ENCODE measurements at places on chromosomes 7 and 10.

DNA sequence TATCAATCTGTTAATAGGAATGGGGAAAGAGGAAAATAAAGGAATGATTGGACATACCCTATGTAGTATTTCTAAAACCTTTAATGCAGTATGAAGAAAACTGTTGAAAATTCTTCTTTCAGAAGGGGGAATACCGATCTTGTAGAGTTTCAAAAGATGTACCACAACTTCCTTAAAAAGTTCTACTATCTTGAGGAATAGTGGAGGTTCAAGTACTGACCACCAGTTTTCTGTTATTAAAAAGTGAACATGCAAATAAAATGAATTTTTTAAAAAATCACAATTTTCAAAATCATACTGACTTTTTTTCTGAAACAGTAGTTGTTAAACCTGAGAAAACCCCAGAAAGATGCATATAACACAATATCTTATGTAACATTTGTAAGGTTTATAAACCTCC, 86.5 kb downstream of the HERC4 start:
- DNase-seq, result no peak

DNA sequence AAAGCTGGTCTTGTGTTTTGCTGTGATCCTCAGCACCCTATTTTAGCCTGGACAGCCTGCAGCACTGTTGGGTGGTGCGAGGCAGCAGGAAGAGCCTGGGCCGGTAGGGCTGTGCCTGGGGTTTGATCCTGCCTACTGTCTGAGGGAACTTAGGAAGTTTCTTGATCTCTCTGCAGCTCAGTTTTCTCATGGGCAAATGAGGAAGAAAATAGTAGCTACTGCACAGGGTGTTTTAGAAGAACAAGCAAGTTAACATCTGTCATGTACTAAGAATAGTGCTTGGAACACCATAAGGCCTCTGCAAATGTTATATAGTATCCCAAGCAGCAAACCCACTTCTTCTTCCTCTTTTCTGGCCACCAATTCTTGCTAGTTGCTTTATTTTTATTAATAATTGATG, 12.0 kb upstream of the AGR2 start:
- DNase-seq, result no peak

DNA sequence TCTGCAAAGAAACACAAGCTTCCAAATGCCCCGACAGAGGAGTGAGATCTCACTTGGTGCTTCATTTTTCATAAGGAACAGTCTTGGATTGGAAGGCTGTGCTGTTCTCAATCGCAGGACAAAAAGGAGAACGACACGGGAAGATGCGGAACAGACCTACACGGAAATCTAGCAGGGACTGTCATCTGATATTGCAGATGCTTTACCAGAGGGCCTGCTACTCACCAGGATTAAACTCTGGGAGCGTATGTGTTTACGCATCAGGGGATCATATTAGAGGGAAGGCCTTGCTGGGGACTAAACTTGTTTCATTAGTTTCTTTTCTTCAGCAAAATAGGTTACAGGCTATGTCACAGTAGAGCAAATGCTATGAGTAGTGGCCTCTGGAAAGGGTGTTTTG, 82.8 kb upstream of the EEPD1 start:
- DNase-seq, result no peak

- DNase-seq, result no peak
Observed at GRCh38 chr10:101851411-101852116, 8.0 kb upstream of the KCNIP2 start.

DNA sequence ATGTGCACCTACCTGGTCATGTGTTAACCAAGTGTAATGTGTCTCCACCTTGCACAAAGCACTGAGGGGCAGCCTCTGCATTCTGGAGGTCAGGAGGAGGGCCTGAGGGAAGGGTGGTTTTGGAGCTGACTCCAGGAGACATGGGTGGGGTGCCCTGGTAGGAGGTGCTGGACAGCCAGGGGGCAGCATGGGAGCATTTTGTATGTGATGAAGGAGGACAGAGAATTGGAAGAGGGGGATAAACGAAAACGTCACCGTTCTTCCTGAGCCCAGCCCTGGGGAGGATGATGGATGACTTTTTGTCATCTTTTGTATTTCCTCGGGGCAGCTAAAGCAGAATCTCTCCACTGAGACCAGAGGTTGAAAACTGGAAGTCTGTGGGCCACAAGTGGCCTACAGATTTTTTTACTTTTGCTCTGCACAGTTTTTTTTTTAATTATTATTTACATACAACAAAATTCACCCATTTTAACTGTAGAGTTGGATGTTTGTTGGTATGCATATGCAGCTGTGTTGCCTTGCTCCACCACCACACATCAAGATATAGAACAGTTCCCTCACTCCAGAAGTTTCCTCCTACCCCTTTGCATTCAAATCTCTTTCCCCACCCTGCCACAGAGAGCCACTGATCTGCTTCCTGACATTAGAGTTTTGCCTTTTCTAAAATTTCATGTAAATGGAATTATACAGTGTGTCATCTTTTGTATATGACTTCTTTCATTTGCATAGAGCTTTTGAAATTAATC, 242.5 kb downstream of the VTI1A start:
- DNase-seq, result no peak

DNA sequence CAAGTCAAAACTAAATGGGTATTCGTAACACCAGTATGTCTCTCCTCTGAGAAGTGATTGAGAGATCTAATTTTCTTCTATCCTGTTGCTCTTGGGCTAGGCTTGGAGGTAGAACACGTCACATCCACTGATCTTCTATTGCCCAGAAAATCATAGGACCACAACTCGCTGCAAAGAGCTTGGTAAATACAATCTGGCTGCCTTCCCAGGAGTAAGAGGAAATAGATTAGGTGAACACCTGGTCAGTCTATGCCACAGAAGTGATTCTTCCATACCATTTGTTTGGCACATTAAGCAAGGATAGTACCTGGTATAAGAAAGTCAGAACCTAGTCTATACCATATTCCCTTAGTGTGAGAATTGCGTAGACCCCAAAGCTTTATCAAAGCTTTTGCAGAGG, 129.3 kb upstream of the PHYHIPL start:
- no peak for DNase-seq

DNA sequence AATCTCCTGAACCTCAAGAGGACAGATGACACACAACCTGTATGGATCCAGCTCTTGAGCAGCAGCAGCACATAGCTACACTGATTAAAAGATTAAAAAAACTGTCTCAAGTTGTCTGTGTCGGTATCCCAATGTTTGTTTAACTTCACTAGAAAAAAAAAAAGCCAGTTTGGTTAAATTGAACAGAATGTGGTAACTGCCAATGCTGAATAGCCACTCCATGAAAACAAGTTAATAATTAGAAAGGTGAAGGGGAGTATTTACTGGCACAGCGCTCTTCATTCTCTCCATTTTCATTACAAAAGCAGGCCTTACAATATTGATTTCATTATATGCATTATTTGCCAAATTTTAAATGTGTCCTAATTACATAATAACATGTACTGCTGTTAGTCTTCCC, 47.6 kb downstream of the GDI2 start:
- DNase-seq, result no peak

DNA sequence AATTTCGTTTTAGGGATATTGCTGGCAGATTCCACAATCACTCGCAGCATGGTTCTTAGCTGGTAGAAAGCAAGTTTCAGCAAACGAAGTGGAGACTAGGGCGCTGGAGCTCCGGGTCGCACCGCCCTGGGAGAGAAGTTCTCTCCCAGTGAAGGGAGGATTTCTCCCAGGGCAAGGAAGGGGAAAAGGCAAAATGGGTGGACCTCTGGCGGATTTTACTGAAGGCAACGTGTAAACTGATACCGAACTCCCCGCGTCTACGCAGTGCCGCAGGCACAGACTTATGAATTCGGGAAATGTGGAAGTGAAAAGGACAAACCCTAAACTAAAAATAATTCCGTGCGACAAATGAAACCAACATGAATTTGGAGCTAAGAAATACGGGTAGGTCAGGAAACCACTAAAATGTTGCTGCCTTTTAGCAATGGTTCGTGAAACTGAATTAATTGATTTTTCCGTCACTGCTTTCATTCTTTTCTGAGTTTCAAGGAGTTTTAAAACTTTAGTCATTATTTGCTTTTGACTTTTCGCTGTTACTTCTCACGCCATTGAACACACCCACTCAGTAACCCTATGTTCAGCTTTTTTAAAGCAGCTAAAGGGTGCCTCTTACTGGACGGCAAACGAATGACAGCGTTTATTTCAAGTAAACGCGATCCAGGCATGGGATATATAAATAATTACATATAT, at the start of gene MYOF:
TSS of gene MYOF (minus strand) at position 190 of the 690 bp plus-strand sequence. CDS start at position 50, 140 bp downstream.
- no peak for DNase-seq

- no peak for DNase-seq
Observed at GRCh38 chr10:5485290-5485689, 14.1 kb downstream of the CALML5 start.

DNA sequence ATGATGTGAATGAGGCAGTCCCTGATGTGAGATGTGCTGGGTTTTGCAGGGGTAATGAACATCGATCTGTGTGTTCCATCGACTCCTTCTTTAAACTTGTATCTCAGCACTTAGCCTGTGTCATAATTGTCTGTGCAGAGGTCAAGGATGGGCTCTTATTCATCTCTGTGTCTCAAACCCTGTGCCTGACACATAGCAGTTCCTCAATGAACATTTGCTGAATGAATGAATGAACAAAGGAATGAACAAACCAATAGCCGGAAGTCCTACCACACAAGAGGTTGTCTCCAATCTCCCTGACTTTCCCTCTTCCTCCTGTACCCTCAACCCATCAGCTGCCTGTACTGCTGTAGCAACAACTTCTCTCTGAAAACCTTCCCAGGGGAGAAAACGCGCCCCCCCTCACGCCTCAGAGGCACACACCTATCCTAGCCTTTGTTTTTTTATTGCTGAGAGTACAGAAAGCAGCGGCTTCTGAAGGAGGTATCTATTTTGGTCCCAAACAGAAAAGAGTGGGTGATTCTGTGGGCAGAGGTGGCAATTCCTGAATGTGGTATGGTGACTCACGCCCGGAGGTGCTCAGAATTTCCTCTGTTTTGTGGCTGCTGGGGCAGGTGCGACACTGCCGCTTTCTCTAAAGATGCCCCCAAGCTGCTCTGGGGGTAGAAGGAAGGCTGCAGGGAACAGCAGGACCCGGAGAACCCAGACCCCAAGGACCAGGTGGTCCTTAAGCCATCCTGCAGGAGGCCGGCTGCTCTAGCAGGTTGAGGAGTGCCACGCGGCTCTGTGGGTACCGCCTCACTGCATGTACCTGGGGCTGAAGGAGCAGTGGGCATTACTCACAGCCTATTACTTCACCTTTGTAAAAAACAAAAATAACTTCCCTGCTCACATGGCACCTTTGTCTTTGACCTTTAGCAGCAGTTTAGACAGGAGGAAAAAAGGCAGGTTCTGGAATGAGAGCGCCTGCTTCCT, 9.6 kb downstream of the IL2RA start:
- DNase-seq, result peak; percentile 63

- DNase-seq, result peak; percentile 1
Observed at GRCh38 chr10:29392376-29393021, 103.6 kb downstream of the LYZL1 start.

GRCh38 chr7:110835849-110836248, 255.1 kb upstream of the LRRN3 start:
- no peak for DNase-seq

- DNase-seq, result no peak
Observed at GRCh38 chr10:96596422-96597407, 9.9 kb upstream of the TM9SF3 start.

GRCh38 chr7:47284691-47285635, 296.9 kb downstream of the TNS3 start:
- DNase-seq, result no peak

DNA sequence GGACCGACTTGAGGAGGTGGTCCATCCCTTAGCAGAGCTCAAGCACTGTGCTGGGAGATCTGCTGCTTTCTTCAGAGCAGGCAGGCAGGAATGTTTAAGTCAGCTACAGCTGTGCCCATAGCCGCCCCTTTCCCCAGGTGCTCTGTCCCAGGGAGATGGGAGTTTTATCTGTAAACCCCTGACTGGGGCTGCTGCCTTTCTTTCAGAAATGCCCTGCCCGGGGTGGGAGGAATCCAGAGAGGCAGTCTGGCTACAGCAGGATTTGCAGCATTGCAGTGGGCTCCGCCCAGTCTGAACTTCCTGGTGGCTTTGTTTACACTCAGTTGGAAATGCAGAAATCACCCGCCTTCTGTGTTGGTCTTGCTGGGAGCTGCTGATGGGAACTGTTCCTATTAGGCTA, 51.2 kb upstream of the SEMA3A start:
- no peak for DNase-seq

DNA sequence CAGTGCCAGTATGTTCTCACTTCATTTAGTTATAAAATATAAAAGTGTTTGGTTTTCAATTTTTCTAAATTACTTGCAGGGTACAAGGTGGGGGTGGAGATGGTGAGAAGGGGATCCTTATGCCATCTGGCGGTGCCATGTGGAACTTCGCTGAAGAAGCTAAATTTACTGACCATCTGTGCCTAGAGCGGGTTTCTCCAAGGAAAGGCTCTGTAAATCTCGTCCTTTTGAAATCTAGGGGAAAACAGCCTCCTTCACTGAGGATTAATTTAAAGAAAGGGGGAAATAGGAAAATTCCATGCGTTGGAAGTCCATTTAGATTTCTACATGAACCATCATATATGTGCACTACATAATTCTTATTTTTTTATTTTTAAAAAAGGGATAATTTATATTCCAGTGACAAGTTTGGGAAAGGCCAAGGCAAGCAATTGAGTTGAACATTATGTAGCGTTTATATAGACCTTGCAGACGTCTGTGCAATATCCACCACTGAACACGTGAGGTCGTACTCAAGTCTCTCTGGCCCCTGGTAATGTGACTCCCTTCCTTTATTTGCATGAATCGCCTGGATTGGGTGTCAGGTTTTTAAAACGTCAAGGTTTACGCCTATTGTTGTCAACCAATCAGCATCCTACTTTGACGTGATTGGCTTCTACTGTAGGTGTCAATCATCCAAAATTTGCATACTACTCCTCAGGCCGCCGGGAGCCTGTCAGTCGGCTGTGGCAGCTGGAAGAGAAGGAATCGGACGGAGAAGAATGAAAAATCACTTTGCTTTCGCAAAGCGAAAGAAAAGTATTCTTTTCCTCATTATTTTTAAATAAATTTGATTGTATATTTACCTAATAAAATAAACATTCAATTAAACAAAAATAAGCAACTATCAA, 297.1 kb upstream of the NFE2L3 start:
- no peak for DNase-seq

- DNase-seq, result no peak
Observed at GRCh38 chr10:51910189-51910588, 210.8 kb upstream of the CSTF2T start.

DNA sequence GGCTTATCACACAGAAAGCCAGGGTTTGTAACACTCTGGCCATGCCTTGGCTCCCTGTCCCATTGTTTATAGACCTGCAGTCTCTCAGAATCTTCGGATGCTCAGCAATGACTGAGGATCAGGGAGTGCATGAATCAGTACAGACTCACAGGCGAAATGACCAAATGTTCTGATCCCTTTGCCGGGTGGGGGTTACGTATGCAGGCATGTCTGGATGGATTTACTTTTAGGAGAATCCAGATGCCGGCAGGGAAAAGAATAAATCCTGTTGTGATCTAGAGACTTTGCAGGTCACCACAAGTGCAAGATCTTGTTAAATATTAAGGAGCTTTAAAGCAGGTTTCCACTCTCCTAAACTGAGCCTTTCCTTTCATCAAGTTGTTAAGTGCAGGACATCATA, 149.5 kb downstream of the SFMBT2 start:
- DNase-seq, result no peak

- no peak for DNase-seq
Observed at GRCh38 chr10:7563368-7563767, 103.4 kb downstream of the ITIH5 start.
